Liver (tissue), 10 donors: ENCODE measurements at places on chromosomes 5 and 9. TPM values are rescaled to one million over a fixed set of nuclear protein-coding genes. Genes with fewer than 3 reads are reported as not detected.

DNA sequence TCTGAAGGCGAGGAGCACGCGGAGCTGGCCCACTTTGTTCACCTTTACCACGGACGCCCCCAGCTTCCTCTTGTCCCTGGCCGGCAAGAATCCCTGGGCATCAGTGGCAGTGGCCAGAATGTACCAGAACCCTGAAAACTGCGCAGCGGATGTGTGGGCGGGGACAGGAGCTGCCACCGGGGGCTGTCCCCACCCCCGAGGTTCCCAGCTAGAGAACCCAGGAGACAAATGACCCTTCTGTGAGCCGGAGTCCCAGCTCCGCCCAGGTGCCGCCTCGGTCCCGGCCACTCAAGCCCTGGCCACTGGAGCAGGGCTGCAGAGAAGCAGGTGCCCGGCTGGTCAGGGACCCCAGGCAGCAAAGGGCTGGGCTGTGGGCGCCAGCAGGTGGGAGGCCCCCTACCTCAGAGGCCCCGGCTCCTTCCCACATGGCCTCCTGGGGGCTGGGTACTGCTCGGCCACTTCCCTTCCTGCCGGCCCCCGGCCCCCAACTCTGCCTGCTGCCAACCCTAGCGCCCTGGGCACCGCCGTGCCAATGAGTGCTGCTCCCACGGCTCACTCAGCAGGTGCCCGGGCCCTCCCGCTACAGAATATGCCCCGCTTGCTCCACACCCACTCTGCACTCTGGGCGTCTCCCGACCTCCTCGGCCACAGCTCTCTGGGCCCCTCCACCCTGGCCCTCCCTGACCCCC, 713 bp downstream of the LCN10 start:
- no peak overlapping the region for H3K27ac ChIP-seq
- no peak overlapping the region for H3K4me3 ChIP-seq
- no peaks in the 10 kb centered on the region for H3K36me3 ChIP-seq
- DNase-seq: no peak

- DNase-seq: no peak
- H3K4me3 ChIP-seq: no peak overlapping the region
- H3K27ac ChIP-seq: no peak overlapping the region
Measured at GRCh38 chr5:73233461-73234203, 60.6 kb downstream of the TMEM174 start.

DNA sequence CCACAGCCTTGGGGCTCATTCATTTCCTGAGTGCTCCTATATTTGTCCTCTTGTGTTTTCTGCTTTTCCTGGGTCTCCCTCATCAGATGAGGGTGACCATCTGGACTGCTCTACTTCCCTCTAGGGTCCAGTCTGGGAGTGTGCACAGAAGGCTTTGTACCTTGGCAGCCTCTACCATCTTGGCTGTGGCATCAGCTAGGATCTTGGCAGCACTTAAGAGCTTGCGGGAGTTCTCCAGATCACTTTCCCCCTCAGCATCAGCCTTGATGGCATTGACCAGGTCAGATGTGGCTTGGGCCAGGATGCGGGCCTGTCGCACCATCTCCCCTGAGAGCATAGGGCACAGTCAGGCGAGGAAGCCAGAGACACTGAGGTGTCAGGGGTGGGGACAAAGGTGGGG, 15.8 kb downstream of the TLN1 start:
- H3K4me3 ChIP-seq: no peak overlapping the region
- DNase-seq: no peak
- H3K4me1 ChIP-seq: no peaks in the 10 kb centered on the region
- H3K27me3 ChIP-seq: no peaks in the 10 kb centered on the region
- no peak overlapping the region for H3K27ac ChIP-seq
- peaks cover 87% of the 10 kb centered on the region for H3K36me3 ChIP-seq

GRCh38 chr9:133333011-133333410, 3.0 kb downstream of the SURF6 start:
- H3K4me3 ChIP-seq: no peak overlapping the region
- peaks cover 20% of the 10 kb centered on the region for H3K36me3 ChIP-seq

- H3K27me3 ChIP-seq: no peaks in the 10 kb centered on the region
- DNase-seq: peak; percentile 47
- no peak overlapping the region for H3K27ac ChIP-seq
- peaks cover 7% of the 10 kb centered on the region for H3K4me1 ChIP-seq
Measured at GRCh38 chr9:125889476-125890419, 142.6 kb downstream of the PBX3 start.

- H3K27me3 ChIP-seq: no peaks in the 10 kb centered on the region
- H3K27ac ChIP-seq: no peak overlapping the region
- no peak for DNase-seq
- no peak overlapping the region for H3K4me3 ChIP-seq
- peaks cover 45% of the 10 kb centered on the region for H3K4me1 ChIP-seq
Measured at GRCh38 chr5:178209334-178210072, 5.2 kb downstream of the HNRNPAB start.

DNA sequence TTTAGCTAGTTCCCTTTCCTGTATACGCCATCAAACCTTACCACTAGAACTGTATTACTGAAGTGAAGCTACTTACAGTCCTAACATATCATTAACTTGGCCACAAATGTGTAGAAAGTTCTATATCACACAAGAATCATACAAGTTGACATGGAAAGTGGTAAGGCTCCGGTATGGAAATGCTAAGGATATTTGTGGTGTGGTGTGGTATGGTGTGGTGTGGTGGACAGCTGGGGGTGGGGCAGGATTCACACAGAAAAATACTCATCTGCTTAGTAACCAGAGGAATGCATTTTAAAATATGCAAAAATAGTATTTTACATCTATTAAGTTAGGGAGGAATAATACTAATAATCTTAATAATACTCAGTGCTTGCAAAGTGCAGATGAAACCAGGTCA, 69.4 kb downstream of the TRPC7 start:
- no peak overlapping the region for H3K4me3 ChIP-seq
- DNase-seq: no peak
- H3K36me3 ChIP-seq: no peaks in the 10 kb centered on the region
- H3K27ac ChIP-seq: no peak overlapping the region
- no peaks in the 10 kb centered on the region for H3K27me3 ChIP-seq

- peak overlapping the region; percentile 81 for H3K27ac ChIP-seq
- H3K4me3 ChIP-seq: no peak overlapping the region
- peaks cover 91% of the 10 kb centered on the region for H3K4me1 ChIP-seq
- DNase-seq: no peak
- H3K36me3 ChIP-seq: peaks cover 7% of the 10 kb centered on the region
Measured at GRCh38 chr5:151104795-151105194, 24.0 kb upstream of the TNIP1 start.

DNA sequence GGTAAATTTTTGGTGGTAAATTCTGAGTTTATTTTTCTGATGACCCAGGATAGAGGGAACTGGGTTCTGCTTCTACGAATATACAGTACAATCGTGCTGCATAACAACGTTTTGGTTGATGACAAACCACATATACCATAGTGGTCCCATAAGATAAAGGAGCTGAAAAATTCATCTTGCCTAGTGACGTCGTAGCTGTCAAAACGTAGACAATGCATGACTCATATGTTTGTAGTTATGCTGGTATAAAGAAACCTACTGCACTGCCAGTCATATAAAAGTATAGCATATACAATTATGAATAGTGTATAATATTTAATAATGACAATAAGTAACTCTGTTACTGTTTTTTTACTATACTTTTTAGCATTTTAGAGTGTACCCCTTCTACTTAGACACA, 244.0 kb downstream of the GAS1 start:
- no peaks in the 10 kb centered on the region for H3K27me3 ChIP-seq
- H3K27ac ChIP-seq: no peak overlapping the region
- H3K4me1 ChIP-seq: no peaks in the 10 kb centered on the region
- no peaks in the 10 kb centered on the region for H3K36me3 ChIP-seq
- DNase-seq: no peak
- no peak overlapping the region for H3K4me3 ChIP-seq

DNA sequence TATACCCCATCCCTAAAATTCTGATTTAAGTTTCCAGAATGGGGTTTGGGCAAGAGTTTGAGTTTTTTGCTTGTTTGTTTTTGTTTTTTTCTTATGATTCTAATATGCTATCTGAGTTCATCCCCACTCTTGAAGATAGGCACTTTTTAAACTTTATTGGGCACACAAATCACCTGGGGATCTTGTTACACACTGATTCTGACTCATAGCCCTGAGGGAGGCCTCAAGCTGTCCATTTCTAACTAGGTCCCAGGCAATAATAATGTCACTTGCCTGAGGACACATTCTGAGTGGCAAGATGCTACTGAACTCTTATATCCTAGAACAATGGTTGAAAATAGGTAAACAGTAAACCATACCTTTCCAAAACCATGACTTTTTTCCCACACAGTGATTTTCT, 22.8 kb upstream of the ABLIM3 start:
- H3K36me3 ChIP-seq: no peaks in the 10 kb centered on the region
- H3K27ac ChIP-seq: no peak overlapping the region
- H3K4me1 ChIP-seq: no peaks in the 10 kb centered on the region
- DNase-seq: no peak
- H3K27me3 ChIP-seq: no peaks in the 10 kb centered on the region
- no peak overlapping the region for H3K4me3 ChIP-seq

GRCh38 chr5:107807431-107807830, 136.7 kb upstream of the EFNA5 start:
- H3K27ac ChIP-seq: no peak overlapping the region
- H3K4me3 ChIP-seq: no peak overlapping the region
- H3K4me1 ChIP-seq: no peaks in the 10 kb centered on the region
- no peaks in the 10 kb centered on the region for H3K36me3 ChIP-seq
- no peak for DNase-seq

DNA sequence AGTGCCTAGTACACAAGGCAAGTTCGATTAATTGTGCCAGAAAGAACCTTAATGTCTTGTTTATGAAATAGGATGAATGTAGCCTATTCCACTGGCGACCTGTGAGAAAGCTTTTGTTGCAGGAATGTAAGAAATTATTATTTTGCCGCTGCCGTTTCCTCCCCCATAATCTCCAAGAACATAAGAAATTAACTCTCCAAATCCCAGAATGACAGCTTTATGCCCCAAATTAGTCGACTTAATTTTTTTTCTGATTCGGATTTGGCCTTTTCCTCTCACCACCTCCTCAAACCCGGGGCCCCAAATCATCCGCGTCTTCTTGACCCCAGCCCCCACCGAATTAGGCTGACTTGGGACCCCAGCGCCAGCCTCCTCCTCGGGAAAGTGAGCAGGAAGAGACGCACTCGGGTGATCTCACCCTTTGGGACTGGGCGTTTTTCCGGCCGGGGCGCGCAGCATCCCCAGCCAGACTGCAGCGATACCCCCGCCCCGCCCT, 682 bp upstream of the SPTAN1 start:
- peak overlapping the region; percentile 83 for H3K4me3 ChIP-seq
- DNase-seq: no peak
- H3K27me3 ChIP-seq: no peaks in the 10 kb centered on the region
- peak overlapping the region; percentile 88 for H3K27ac ChIP-seq

GRCh38 chr5:27336817-27337216, 298.4 kb upstream of the CDH9 start:
- H3K27me3 ChIP-seq: no peaks in the 10 kb centered on the region
- no peaks in the 10 kb centered on the region for H3K4me1 ChIP-seq
- no peaks in the 10 kb centered on the region for H3K36me3 ChIP-seq
- H3K27ac ChIP-seq: no peak overlapping the region
- H3K4me3 ChIP-seq: no peak overlapping the region

DNA sequence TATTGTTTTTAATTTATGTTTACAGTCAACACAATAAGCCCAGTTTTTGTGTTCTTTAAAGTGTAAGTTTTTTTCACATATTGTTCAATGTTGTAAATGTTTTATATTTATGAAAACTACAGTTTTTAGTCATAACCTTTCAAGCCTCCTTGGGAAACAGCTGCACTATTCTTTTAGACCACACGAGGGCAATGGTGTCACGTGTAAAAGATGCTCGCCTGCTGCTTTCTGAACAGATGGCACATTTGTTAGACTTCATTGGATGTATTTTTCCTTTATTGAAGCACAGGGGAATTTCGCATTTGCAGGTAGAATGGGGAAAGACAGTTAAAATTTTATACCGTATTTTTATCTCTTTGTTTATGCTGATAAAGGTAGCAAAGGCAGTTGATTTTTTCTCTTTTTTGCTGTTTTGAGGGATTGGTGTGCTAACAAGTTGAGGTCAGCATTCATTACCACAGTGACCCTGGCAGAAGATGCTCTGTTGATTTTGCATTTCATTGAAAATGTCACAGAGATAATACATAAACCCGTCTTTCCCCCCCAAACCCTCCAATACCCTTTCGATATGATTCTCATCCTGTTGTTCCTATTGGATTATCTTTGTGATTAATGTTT, 59.0 kb downstream of the MAT2B start:
- H3K4me3 ChIP-seq: no peak overlapping the region
- no peaks in the 10 kb centered on the region for H3K36me3 ChIP-seq
- H3K27me3 ChIP-seq: peaks cover 22% of the 10 kb centered on the region
- DNase-seq: peak; percentile 67
- H3K27ac ChIP-seq: no peak overlapping the region

DNA sequence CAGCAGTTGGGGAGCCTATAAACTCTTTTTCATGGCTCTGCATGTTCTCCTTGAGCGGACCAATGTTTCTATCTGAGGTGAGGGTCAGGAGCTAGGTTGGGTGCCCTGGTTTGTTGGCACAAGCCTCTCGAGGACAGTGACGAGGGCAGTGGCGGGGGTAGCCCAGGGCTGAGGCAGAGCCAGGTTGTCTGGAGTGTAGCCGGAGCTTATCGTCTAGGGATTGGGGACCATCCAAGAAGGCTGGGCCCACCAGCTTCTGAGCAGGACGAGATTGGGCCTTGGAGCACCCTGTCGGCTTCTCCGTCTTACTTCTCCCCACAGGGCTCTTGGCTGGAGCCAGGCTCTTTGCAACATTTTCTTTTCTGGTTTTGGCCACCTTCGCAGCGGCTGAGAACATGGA, 13.2 kb upstream of the CCL21 start:
- H3K27ac ChIP-seq: no peak overlapping the region
- no peaks in the 10 kb centered on the region for H3K36me3 ChIP-seq
- H3K4me1 ChIP-seq: peaks cover 3% of the 10 kb centered on the region
- no peak for DNase-seq
- H3K27me3 ChIP-seq: no peaks in the 10 kb centered on the region

DNA sequence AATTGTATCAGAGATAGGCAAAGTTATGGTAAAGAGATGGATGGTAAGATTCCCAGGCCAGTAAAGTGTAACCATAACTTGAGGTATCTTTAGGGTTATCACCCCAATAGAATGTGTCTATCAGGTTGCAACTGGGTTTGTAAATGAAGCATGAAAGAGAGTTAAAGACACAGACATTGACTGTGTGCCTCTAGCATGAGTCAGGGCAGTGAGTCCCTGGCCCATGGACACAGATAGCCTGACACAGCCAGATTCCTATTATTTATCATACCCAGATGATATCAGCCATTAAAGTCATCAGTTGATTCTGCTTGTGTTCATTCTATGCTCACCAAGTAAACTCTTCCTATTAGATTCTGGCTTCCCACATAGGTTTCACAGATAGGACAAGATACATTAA, 33.5 kb upstream of the SNAPC3 start:
- H3K27ac ChIP-seq: no peak overlapping the region
- no peaks in the 10 kb centered on the region for H3K36me3 ChIP-seq
- no peak overlapping the region for H3K4me3 ChIP-seq
- no peak for DNase-seq
- no peaks in the 10 kb centered on the region for H3K4me1 ChIP-seq

The SAXO1 gene
- total RNA-seq: 0.05 TPM

The OR13D1 gene
- not detected for total RNA-seq
